ENCODE measurements at places on chromosomes 5 and 9. TPM values are rescaled to one million over a fixed set of nuclear protein-coding genes. Genes with fewer than 3 reads are reported as not detected.

The ZNF883 gene
- 2.3 TPM for polyA plus RNA-seq

The CSF1R gene
- 0.25 TPM for polyA plus RNA-seq

The BAAT gene
- 0.02 TPM for polyA plus RNA-seq

The SPARC gene
- 1,115 TPM for polyA plus RNA-seq

The SLC34A1 gene
- polyA plus RNA-seq, result 0.03 TPM

GRCh38 chr5:75885849-75886596, 168.8 kb upstream of the POC5 start:
- DNase-seq, result peak; percentile 17

DNA sequence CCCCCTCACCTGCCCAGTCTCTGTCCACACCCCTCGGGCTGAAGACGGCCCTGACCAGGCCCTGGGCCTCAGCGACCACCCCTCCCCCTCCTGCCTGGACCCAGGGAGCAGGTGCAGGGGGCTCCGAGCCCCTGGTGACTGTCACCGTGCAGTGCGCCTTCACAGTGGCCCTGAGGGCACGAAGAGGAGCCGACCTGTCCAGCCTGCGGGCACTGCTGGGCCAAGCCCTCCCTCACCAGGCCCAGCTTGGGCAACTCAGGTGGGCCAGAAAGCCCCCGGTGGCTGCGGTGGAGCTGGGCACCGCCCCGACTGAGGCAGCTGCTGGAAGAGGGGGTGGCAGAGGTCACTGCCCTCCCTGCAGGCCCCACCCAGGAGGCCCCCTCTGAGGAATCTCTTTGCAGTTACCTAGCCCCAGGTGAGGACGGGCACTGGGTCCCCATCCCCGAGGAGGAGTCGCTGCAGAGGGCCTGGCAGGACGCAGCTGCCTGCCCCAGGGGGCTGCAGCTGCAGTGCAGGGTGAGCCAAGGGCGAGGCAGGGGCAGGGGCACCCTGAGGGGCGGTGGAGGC, 7.7 kb downstream of the ENTPD8 start:
- no peak for DNase-seq

DNA sequence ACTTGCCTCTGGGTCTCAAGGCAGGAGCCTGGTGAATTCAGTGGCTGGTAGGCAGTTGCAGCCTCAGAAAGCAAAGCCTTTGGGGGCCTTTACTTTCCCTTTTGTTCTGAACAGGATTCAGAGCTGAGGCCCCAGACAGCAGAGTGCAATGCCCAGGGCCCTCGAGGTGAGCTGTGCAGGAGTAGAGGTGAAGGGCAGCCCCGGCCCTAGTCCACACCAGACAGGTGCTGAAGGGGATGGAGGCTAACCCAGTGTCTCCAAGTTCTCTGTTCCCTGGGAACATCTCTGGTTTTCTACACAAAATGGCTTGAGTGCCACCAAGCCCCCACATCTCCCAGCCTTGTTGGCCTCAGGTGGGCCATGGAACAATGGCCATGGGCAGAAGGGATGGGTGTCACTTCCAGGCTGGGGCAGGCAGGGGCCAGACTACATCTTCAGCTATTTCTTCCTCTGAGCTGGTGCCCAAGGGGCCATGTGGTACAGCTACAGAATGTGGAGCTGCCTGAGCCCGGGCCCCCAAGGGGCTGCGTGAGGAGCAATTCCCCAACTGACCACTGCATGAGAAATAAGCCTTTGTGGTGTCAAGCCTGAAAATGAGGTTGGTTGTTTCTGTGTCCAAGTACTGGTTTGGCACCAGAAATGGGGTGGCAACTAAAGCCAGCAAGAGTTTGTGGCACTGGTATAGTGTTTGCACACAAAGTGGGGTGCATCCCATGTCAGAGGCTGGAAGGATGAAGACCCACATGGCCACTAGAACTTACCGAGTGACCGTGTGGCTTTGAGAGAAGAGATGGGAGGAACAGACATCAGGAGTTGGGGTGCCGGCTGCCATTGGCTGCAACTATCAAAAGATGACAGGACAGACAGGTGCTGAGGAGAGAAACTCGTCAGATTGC, 57.8 kb downstream of the BARX1 start:
- DNase-seq, result peak; percentile 11

- DNase-seq, result no peak
Measured at GRCh38 chr9:8095672-8096086, 296.1 kb upstream of the DMAC1 start.

- no peak for DNase-seq
Measured at GRCh38 chr9:69186841-69187611, 12.9 kb downstream of the TJP2 start.

GRCh38 chr5:179795049-179795862, 1.5 kb downstream of the LTC4S start:
- DNase-seq, result peak; percentile 73

Data from SK-N-SH (cell line).